HepG2 (cell line): ENCODE measurements at places on chromosomes 3 and 15.

DNA sequence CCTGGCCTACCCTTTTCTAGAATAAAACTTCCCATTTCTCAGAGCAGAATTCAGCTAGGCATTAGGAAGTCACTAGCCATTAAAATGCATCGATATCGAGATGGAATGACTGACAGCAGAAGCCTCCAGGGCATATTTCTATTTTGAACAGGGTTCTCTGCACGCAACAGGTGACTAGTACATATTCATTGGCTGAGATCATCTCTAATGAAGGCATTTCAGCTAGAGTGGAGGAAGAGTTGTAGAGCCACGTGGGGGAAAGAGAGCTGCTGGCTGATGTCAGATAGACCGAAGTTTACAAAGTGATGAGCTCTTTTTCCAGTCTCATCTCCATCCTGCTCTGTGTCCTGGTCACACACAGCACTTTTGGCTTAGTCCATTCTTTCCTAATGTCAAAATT, 7.5 kb downstream of the TMEM40 start:
- DNase-seq = peak; percentile 10

DNA sequence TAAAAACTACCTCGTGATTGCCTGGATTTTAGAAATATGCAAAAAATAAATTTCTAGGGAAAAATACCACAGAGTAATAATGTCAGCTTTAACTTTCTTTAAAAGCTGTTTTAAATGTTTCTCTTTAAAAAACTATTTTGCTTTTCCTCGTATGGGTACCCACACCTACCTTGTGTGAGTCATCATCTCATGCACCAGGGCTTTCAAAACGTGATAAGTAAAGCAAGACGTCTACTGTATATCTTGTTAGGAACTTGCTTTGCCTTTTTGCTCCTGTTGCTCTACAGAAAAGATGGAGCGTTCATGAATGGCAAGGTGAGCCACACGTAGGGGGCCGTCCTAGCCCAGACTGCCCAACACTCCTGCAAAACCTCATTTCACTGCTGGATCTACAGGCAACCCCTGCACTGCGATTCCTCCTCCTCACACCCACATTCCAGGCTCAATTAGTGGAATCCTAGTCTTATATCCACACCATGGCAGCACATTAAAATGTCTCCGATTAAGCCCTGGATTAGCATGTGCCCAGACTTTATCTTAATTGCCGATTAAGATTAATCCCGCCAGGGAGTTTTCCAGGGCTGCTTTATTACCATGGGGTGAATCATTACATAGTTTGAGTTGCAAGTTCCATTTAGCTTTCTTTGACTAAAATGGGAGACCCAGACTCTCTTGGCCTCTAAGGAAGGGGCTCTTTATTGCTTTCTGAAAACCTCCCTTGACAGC, 293.6 kb upstream of the ICE2 start:
- DNase-seq = no peak

- no peak for DNase-seq
These were observed 1.2 kb upstream of the ZBTB20 start for GRCh38 chr3:115148142-115148790.

DNA sequence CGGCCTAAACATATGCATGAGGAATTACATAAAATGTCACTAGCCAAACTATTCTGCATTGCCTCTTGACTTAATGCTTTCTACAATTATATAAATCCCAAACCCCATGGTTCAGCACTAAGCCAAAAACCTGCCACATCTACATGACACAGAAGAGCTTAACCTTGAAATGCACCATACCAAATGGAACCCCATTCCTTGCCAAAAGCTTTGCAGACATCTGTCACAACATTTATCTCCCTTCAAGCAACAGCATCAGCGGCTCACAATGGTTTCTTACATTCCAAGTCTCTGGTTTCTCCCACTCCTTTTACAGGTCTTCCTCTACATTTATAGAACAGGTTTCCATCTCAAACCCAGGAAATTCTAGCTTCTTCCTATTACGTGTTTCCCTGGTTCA, 58.4 kb upstream of the GYG1 start:
- no peak for DNase-seq

DNA sequence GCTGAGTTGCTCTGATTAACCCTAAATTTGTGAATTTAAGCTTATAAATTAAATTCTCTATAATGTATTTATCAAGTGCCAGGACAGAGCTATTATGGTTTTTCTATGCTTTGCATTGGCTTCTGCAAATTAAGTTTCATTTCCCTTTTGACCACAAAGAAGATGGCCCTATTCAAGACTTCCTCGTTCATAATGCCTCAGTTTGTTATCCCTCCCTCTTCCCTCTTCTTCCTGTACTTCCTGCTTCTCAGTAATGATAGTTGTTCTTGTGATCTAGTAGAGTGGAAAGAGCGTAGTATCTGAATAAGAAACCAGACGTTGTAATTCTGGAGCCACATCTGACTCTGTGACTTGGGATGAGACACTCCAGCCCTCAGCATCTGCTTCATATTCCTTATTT, 118.7 kb downstream of the CACNA1D start:
- no peak for DNase-seq
